Activated CD8-positive, alpha-beta memory T cell treated with anti-CD3 and anti-CD28 coated beads for 48 hours (primary cell): ENCODE measurements at places on chromosomes 5 and 9.

DNA sequence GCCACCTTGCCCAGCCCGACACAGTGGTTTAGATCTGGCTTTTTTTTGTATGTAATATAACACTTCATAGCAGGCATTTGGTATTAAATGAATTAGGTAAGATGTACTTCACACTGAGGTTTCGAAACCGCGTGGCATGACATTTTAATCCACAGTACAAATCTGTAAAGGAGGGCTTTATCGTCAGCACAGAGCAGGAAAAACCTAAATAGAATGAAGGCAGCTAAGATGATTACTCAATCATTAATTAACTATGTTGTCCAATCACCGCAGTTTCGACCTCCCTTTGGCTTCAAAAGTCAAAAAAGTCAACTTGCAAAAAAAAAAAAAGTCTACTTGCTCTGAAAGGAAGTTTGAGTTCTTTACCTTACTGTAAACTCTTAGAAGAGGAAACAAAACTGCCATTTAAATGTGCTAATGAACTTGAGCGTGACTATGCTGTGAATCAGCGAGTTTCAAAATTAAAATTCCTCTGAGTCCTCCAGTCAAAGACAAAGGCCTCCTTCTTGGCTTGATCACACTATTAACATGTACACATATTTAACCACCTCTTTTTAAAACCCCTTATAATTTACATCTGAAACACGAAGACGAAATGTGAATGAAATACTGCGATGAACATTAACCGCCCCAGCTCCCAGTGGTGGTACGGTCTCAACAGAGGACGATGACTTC, 698 bp upstream of the SEC24A start:
- no peak for DNase-seq

DNA sequence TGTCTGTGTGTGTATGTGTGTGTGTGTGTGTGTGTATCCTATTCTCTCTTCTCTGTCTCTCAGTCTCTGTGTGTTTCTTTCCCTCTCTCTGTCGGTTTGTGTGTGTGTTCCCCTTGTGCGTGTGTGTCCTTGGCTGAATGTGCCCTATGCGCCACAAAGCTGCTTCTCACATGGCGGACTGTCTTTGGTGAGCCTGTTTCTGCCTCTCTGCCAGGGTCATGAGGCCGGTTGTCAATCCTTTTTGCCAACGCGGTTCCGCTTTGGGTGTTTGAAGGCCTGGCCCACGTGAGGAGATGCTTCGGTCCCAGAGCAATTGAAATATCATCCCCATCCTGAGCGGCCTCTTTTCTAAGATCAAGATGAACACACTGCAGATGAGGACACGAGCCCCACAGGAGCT, 476.0 kb downstream of the SPATA31A7 start:
- DNase-seq, result no peak

GRCh38 chr5:28110781-28111180, 1072.4 kb upstream of the CDH9 start:
- no peak for DNase-seq

- DNase-seq, result no peak
Measured at GRCh38 chr5:54162184-54162583, 148.2 kb downstream of the ARL15 start.

GRCh38 chr5:38104497-38105230, 153.7 kb upstream of the EGFLAM start:
- no peak for DNase-seq

DNA sequence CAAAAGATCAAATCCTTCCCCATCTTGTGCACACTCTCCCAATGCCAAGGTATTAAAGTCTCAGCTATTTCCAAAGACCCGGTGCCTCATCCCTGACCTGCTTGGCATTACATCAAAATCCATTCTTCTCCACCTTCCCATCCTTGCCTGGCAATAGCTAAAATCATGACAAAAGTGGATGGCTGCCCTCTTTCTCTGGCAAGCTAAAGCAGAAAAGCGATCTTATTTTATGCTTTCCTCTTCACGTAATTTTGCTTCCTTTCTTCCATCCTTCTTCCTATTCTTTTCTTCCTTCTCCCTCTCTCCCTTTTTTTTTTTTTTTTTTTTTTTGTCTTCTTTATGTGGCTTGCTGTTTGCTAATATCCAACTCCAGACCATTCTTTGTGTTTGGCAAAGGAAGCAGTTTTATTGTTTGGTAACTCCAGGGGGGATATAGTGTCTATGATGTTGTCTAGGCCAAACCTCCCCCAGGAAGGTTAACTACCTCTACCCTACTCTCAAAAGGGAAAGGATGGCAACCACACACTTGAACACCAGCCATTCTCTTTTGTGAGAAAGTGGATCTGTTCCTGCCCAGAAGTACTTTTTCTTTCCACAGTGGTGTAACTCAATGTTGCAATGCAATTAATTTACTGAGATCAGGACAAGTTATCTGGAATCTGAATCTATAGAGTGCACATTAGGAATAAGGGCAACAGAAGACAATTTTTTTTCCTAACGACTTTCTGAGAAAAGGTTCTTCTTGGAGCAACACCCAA, 120.9 kb upstream of the TMEM161B start:
- no peak for DNase-seq

- no peak for DNase-seq
Measured at GRCh38 chr5:137016783-137017324, 482.3 kb downstream of the SPOCK1 start.

DNA sequence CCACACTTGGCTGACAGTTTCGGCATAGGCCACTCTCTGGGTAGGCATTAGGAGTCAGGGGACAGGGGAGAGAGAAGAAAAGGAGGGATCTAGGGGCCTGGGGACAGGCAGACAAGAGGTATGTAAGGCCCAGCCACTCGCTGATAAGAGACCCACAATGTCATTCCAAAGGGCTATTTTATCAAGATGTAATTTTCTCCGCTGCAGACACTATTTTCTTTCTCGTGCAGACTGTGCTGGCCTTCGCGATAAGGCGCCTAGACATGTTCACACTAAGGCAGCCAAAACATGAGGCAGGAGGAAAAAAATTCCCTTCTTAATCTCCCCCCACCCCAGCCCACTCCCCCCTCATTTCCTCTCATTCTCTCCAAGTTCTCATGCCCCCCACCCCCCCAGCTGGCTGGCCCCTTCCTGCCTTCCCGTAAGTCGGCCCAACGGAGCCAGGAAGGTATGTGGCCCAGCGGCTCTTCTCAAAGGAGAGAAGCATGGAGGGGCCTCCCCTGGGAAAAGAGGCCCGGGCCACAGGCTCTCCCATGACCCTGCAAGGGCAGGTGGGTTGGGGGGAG, 44.9 kb upstream of the SYNPO start:
- no peak for DNase-seq

- DNase-seq, result no peak
Measured at GRCh38 chr5:170584450-170585058, 80.7 kb downstream of the KCNIP1 start.

GRCh38 chr5:169527066-169527465, 56.5 kb upstream of the SPDL1 start:
- DNase-seq, result no peak

- DNase-seq, result no peak
Measured at GRCh38 chr9:77455312-77455927, 192.7 kb downstream of the GNA14 start.

- no peak for DNase-seq
Measured at GRCh38 chr9:96299823-96300222, 2.2 kb downstream of the HSD17B3 start.

- no peak for DNase-seq
Measured at GRCh38 chr9:110049699-110050450, 158.1 kb downstream of the C9orf152 start.

- no peak for DNase-seq
Measured at GRCh38 chr9:108322326-108323098, 533.3 kb downstream of the ACTL7B start.

DNA sequence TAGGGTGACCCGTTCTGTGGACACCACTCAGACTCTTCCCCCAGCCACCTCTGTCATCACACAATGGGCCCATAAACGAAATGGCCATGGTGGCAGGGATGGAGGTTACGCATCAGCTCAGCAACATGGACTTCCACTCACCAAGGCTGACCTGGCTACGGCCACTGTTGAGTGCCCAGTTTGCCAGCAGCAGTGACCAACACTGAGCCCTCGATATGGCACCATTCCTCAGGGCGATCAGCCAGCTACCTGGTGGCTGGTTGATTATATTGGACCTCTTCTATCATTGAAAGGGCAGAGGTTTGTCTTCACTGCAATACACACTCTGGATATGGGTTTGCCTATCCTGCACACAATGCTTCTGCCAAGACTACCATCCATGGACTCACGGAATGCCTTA, 21.1 kb downstream of the MTMR12 start:
- DNase-seq, result no peak

- no peak for DNase-seq
Measured at GRCh38 chr9:71709384-71709783, 58.9 kb downstream of the CEMIP2 start.

DNA sequence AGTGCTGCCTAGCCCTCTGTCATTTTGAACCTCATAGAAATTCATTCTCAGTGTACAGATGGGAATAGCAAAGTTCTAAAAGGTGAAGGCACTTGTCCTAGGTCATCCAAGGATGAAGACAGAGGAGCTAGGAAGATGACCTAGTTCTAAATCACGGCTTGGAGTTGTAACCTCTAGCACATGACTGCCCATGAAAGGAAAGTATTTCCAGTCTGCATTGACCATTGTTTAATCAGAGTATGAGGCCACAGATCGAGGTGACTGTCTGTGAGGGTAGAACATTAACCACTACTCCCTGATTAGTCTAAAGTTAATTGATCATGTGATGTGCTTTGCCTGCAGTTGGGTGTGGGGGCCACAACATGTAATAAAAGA, 674 bp upstream of the TNFSF15 start:
- no peak for DNase-seq

DNA sequence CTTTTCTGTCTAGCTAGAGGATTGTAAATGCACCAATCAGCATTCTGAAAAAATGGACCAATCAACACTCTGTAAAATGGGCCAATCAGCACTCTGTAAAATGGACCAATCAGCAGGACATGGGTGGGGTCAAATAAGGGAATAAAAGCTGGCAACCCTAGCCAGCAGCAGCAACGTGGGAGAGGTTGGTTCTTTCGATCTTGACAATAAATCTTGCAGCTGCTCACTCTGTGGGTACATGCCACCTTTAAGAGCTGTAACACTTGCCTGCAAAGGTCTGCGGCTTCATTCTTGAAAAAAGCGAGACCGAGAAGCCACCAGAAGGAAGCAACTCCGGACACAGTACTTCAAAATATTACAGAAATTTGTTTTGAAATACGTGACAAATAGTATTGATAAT, 424.6 kb upstream of the CDH9 start:
- DNase-seq, result no peak

DNA sequence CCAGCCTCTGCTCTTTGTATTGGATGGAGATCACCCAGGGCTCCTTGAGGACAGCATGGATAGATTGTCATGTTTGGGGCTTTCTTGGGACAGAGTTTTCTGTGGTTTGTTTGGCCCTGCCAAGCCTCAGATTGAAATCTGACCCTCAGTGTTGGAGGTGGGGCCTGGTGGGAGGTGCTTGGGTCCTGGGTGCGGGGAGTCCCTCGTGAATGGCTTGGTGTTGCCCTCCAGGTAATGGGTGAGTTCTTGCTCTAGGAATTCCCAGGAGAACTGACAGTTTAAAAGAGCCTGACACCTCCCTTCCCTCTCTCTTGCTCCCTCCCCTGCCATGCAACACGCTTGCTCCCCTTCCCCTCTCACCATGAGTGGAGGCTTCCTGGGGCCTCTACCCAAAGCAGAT, 48.6 kb upstream of the OLFM1 start:
- no peak for DNase-seq

DNA sequence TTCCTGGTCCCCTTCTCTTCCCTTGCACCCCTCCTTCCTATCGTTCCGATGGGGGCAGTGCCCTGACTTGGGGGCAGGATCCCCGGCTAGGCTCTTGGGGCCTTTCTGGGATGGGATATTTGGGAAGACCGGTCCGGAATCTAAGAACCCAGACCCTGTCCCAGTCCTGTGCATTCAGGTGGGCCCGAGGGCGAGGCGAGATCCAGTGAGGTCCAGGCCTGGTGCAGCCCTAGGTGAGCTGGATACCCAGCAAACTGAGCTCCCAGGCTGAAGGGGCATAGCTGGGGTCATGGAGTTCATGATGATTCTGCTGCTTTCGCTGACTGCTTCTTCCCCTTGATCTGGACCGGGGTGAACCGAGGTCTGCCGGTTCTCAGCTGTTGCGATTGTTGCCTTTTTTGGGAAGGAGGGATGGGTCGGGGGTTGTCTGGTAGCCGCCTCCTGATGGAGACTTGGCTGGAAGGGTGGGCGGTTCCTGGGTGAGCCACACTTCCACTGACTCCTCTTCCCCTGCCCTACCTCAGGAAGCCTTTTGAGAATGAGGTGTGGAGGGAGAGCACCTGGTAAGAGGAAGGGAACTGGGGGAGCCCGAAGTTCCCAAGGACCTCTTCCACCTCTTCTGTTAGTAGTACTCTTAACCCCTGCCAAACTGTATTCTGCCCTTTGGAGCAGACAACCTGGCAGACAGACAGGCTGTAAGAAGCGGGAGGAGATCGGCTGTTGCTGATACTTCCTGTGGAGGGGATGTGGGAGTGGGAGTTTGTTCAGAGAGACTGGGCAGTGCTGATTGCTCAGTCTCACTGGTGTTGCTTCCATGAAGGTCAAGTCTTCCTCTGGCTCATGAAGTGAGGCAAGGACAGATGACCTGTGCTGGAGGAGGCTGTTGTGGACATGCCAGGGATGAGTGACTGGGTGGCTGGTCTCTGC, 1.0 kb downstream of the LRRC8A start:
- DNase-seq, result no peak

DNA sequence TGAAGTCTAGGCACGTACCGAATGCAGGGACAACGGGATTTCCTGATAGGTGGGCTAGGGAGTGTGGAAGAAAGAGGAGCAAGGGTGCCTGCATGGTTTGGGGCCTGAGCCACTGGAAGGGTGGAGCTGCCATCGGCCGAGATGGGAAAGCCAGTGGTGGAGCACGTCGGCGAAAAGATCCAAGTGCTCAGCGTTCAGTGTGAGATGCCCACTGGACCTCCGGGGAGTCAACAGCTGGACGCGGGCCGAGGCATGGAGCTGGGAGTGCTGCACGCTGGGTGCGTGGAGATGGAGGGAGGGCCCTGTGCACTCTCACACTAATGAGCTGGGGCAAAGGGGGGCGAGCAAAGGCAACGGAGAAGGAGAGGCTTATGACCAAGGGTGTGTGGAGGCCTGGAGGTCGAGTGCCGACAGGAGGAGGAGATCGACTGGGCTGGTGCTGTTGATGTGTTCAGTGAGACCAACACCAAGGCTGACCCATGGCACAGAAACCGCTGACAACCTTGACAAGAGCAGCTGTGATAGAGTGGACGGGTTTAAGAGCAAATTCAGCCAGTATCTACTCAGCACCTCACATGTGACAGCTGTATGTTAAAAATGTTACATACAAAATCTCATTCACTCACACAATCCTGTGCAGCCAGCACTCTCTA, 85.7 kb downstream of the STK10 start:
- DNase-seq, result no peak
